Glomerular endothelial cell (primary cell): ENCODE measurements at places on chromosomes 16 and 17. TPM values are rescaled to one million over a fixed set of nuclear protein-coding genes. Genes with fewer than 3 reads are reported as not detected.

GRCh38 chr16:75234856-75235696, 16.3 kb downstream of the CTRB1 start:
- DNase-seq, result no peak

GRCh38 chr16:162271-162991, 3.3 kb upstream of the HBM start:
- DNase-seq, result no peak

Gene HBQ1
- total RNA-seq, result 3.7 and 4.9 TPM in 2 replicates

- no peak for DNase-seq
These were observed 204.0 kb upstream of the CCL2 start for GRCh38 chr17:34051046-34051445.

DNA sequence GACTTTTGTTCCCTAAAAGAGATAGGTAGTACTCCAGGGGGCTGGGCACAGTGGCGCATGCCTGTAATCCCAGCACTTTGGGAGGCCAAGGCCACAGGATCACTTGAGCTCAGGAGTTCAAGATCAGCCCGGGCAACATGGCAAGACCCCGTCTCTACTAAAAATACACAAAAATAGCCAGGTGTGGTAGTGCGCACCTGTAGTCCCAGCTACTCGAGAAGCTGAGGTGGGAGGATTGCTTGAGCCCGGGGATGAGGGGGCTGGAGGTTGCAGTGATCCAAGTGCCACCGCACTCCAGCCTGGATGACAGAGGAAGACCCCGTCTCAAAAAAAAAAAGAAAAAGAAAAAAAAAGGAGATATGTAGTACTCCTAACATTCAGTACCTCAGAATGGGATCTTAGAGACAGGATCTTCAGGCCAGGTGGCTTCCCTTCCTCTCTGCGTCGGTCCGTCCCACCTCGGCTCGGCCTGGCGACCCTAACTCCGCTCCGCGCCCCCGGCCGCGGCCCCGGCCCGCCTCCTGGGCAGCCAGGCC, 89.6 kb downstream of the CDC27 start:
- no peak for DNase-seq

Gene NPIPA5
- total RNA-seq, result 4.8 and 10.2 TPM in 2 replicates

GRCh38 chr16:48676836-48677235, 66.9 kb upstream of the N4BP1 start:
- no peak for DNase-seq
